ENCODE measurements at places on chromosomes 2 and 18.

DNA sequence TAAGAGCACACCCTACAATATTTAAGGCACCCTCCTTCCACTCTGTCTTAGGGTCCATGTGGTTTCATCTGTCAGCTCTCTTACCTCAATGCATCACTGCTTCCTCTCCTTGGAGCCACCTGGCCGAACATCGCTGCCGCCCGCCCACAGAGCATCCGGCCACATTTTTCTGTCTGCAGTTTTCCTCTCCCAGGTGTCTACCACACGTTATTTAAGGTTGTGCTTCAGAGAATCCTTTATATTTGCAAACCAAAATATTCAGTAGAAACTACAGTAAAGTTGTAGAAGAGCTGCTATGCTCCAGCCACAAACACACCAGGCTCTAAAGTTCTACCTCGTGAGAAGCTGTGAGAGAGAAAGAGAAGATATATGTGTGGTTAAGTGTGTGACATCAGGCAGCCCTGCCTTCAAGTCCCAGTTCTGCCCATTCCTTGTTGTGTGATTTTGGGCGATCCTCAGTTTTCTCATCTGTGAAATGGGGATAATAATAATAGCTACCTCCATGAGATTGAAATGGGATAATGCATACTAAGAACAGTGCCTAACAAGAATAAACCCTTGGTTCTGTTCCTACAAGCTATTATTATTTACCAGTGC is 4.9 kb upstream of the STK17B start:
- ATAC-seq, result peak; percentile 61

DNA sequence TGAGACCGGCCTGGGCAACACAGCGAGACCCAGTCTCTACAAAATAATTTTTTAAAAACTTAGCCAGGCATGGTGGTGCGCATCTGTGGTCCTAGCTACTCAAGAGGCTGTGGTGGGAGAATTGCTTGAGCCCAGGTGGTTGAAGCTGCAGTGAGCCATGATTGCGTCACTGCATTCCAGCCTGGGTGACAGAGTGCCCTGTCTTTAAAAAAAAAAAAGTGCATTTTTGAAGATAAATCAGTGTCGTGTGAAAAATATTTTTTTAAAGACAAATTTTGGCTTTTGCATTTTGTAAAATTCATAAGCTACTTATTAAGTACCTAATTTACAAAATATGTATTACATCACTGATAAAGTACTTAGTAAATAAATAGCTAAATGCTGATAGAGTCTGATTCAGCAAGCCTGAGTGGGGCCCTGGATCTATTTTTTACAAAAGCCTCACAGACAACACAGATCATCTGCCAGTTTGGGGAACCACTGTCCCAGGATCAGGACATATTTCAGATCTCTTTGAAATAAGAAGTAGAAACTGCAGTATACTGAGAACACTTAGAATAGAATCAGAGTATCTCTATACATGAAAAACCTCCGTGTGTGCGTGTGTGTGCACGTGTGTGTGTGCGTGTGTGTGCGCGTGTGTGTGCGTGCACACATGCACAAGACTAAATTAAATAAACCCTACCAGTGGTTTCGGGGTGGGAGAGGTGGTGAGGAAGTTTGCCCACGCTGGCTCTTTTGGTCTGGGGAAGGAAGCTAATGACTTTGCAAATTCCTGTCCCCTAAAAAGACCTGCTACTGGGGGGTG is 61.6 kb downstream of the AAK1 start:
- no peak for ATAC-seq

GRCh38 chr2:40199771-40200170 is 252.1 kb downstream of the SLC8A1 start:
- ATAC-seq, result no peak

GRCh38 chr2:161576421-161576820 is 47.8 kb upstream of the SLC4A10 start:
- ATAC-seq, result no peak

GRCh38 chr2:50956886-50957285 is 75.0 kb downstream of the NRXN1 start:
- ATAC-seq, result no peak
